Naive thymus-derived CD4-positive, alpha-beta T cell (primary cell): ENCODE measurements at places on chromosomes 7 and 10. TPM values are rescaled to one million over a fixed set of nuclear protein-coding genes. Genes with fewer than 3 reads are reported as not detected.

The CCDC136 gene
- total RNA-seq: 7.7 and 9.8 TPM in 2 replicates

GRCh38 chr10:12590675-12591659 is 241.6 kb downstream of the CAMK1D start:
- no peak for DNase-seq

The NOS3 gene
- total RNA-seq: 8.2 TPM

GRCh38 chr10:71285180-71285545 is 33.9 kb upstream of the SLC29A3 start:
- DNase-seq: no peak

The RNF32 gene
- total RNA-seq: 0.85 TPM

The HOXA3 gene
- not detected for total RNA-seq

DNA sequence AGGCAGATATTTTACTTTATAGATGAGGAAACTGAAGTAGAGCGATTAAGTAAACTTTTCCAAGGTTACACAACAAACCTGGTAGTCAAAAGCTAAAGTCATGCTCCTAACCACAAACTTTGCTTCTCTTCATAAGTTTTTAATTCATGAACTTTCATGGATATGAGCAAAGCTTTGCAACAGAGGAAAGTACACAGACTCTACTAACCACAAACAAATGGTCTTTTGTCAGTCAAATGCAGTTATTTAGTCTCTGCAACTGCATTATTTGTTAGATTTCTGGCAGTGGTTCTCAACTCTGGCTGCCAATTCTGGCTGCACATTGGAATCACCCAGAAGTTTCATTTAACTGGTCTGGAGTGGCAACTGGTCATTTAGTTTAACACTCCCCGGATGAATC is 140.6 kb upstream of the TMEM168 start:
- no peak for DNase-seq

- DNase-seq: no peak
Measured at GRCh38 chr7:124790645-124791044, 25.1 kb upstream of the GPR37 start.

GRCh38 chr7:112162142-112162766 is 43.9 kb downstream of the DOCK4 start:
- no peak for DNase-seq

The RELN gene
- total RNA-seq: not detected

DNA sequence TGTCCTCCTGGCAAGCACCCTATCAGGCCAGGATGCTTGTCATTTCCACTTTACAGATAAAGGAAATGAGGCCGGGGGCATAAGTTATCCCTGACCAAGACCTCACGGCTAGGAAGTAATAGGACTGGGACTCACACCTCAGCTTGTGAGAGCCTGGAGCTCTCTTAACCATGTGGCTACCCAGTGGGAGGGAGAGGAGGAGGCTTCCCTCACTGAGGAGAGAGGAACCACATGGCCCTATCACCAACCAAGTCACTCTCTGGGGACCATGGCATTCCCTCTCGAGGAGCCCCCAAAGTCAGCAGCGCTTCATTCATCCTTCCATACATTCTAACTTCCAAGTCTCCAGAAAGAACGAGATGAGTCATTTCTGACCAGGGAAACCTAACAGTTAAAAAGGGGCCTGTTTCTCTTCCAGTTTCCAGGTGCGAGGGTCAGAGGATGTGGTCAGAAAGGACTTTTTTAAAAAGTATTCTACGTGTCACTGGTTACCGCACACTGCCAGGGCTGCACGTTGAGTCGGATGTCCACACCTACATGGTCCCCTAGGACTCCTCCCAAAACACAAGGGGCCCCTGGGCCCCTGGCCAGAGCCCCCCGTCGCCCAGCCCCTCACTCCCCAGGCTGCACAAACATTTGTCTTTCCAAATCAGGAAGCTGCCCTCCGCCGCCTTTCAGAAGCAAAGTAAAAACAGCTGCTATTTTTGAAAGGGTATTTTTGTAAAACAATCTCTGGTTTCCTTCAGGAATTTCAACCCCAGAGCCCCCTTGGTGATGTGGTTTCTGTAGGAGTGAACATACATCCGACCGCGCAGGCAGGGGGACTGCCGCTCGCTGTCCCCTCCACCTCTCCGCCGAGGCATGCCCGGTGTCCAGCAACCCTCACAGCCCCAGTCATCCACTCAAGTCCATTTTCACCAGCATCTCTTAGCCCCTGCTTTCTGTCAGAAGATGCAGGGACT is 128.2 kb upstream of the CHST15 start:
- DNase-seq: no peak

The DRGX gene
- total RNA-seq: not detected

DNA sequence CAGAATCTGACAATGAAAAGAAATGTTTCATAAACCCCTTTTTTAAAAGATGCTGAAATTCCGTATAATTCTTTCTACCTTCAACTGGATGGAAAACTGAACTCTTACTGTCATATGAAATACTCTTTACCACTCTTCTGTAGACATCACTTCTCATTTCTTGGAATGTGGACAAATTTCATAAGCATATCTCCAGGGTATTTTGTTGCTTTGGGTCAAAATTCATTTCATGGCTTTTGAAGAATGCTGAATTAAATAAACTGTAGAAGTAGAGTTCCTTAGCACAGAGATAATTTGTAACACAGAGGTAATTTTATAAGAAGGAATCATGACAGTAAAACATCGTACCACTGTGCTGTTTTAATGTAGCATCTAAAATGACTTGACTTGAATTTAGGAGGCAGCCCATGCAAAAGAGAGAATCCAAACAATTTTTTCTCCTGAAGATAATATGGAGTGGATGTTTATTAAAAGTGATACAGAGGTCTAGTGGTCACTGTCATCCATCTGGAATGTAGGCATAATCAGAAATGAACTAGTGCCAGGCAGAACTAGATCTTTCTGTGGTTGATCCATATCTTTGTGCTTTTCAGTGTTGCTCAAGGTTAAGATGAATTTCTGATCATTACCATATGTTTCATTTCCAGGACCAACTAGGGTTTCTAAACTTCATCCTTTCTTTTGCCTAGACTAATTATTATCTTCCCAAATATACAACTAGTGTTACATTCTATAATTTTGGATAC is 492.0 kb downstream of the KIF20B start:
- DNase-seq: no peak

DNA sequence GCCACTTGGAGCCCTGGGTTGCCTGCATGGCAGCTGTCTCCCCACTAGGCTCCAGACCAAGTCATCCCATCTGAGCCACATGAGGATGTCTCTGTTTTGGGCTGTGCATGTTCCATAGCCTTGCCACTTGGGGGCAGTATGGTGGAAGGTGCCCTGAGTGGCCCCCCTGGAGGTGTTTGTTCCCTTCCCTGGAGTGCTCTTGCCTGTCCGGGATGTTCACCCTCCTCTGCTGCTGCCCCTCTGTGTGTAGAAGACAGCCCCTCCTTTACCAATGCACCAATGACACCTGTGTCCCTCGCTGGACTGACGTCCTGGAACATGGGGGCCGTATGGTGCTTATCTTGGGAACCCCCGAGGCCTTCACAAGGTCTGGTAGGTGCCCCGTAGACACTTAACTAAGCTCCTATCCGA is 100.2 kb downstream of the ACTR3B start:
- DNase-seq: no peak

The NODAL gene
- total RNA-seq: not detected

DNA sequence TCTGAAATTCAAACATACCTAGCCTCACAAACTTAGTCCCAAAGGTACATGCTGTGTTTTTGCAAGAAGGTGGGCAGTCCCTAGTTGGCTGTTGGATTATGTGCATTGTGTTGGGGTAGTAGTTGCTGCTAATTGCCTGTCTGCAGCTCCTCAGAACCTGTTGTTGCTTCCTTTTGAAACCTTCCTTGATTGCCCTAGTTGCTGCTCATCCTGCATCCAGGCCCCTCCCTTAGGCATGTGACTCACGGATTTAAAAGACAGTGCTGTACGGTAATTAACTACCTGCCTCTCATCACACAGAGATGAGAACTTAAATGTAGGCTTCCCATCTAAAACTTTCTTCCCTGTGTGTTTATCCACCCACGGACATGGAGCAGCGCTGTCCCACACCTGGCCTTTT is 67.7 kb downstream of the BMPR1A start:
- DNase-seq: no peak

The COL26A1 gene
- total RNA-seq: 0.24 TPM

The ZNF655 gene
- total RNA-seq: 110 TPM in 2 replicates

The GTF2IRD2 gene
- 23.1 TPM for total RNA-seq

- DNase-seq: no peak
Measured at GRCh38 chr7:35380739-35381224, 126.9 kb upstream of the TBX20 start.

DNA sequence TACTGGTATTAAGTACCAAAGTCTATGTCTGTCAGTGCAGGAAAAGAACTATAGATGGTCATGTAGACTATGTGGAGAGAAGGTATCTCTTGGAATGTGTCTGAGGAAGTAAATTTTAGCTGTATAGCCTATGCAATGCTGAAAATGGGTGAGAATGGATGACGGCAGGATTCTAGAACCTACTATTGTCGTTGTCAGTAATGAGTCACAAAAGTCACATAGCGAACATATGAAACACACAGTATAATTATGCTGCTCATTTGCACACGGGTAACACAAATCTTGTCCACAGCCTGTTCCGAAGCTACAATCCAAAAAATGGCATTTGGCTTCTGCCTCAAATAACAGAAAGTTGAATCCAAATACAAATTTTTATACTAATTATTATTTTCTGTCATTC is 33.6 kb upstream of the KMT2E start:
- no peak for DNase-seq

DNA sequence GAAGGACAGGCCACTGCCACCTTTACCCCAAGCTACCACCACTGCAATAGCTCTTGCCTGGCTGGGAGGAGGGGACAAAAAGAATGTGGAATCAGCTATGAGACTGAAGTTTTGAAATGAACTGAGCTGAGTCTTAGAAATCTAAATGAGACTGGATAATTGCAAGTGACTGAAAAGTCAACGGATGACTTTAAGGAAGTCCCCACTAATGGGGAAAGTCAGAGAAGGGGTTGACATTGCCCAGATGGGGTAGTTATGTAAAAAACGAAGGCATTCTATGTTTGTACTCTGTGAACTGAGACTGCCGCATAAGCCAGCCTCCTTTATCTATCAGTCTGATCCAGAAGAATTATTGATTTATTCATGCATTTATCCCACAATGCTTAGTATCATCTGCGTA is 67.2 kb downstream of the RBM20 start:
- DNase-seq: no peak

GRCh38 chr10:57017356-57018037 is 656.4 kb upstream of the ZWINT start:
- DNase-seq: no peak

DNA sequence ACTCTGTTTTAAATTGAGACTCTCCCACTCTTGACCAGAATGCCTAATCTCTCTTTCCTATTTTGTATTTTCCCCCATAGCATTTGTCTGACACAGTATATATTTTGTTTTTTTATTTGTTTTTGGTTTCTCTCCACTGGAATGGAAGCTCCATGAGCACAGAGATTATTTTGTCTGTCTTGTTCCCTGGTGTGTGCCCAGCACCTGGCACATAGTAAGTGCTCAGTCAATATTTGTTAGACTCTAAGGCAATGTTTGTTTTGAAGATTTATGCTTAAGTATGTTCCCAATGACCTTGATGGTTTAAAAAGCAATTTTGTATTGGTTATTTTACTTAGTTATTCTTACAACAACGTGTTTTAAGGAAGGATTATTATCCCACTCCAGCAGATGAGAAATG is 201.8 kb downstream of the DYNC1I1 start:
- no peak for DNase-seq

The CALHM1 gene
- total RNA-seq: not detected

DNA sequence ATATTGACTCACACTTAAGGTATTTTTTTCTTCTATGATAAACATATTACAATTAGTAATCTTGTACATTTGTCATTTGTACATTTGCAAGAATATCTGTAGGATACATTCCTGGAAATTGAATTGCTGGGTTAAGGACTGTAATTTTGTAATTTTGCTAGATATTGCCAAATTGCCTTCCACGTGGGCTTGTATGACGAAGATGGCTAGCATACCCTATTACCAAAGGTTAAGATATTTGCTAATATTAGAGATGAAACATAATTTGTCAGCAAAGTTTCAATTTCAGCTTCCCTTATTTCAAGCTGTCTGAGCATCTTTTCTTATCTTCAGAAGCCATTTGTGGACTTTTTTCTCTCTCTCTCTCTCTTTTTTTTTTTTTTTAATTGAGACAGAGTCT is 1.0 kb upstream of the LYZL2 start:
- no peak for DNase-seq

The PRF1 gene
- 8.1 TPM for total RNA-seq

The ZNF783 gene
- total RNA-seq: 30.5 TPM

The SRRM3 gene
- not detected for total RNA-seq

DNA sequence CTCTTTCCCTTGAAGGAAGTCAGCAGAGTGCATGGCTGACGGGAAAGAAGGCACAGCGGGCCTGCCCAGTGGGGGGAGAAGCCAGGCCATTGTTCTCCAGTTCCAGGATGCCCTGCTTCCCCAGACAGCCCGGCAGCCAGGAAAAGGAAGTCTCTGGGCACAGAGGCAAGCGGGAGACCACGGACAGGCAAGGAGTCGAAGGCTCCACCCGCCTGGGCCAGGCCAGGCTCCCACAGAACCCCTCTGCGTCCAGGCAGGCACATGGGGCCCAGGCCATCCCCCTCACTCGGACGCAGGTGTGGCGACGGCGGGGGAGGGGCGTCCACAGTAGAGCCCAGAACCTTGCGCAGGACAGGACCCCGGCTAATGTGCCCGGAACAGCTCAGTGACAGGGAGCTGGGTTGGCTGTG is 8.7 kb downstream of the GPR146 start:
- DNase-seq: no peak

- no peak for DNase-seq
Measured at GRCh38 chr10:18044976-18045720, 93.4 kb downstream of the SLC39A12 start.

- DNase-seq: no peak
Measured at GRCh38 chr10:96360766-96361165, 2.0 kb upstream of the OPALIN start.

DNA sequence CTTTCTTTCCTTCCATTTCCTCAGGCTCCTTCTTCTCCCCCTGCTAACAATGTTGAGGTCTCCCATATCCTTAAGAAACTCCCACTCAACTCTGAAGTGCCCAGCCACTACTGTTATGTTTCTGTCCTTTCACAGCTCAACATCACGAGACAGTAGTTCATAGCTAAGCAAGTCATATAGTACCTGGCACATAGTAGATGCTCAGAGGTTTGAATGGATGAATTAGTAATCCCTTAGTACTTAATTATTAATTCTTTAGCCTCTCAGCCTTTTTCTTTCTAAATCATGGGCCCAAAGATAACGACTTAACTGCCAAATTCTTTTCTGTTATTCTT is 22.6 kb downstream of the CSGALNACT2 start:
- DNase-seq: no peak

The GPER1 gene
- not detected in 2 replicates for total RNA-seq

The MRC1 gene
- 0.51 TPM for total RNA-seq

GRCh38 chr7:47698386-47698785 is 116.5 kb upstream of the TNS3 start:
- no peak for DNase-seq

The PPP1R9A gene
- total RNA-seq: not detected in 2 replicates

- DNase-seq: no peak
Measured at GRCh38 chr10:62657244-62657835, 147.2 kb upstream of the ADO start.
